ENCODE measurements at places on chromosomes 3 and 15.

GRCh38 chr3:60294181-60294580 is 957.1 kb downstream of the FHIT start:
- DNase-seq: peak; percentile 91

DNA sequence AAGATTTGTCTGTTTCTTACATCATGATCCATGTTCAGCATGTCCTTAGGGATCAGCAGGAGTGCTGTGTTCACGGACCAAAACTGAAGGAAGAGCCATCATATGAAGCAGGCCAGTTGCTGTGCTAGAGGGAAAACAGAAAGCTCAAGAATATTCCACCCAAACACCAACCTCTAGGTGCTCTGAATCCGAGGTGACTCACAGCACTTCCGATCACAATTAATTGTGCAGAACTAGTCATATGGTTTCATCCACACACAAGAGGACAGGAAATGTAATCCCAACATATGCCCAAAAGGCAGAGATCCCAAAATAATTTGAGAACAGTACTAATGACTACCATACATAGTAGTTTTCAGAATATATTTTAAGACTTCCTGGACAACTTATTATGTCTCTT is 257.9 kb upstream of the KCNH8 start:
- DNase-seq: no peak

- no peak for DNase-seq
Measured at GRCh38 chr3:59904296-59904695, 854.5 kb upstream of the CFAP20DC start.

DNA sequence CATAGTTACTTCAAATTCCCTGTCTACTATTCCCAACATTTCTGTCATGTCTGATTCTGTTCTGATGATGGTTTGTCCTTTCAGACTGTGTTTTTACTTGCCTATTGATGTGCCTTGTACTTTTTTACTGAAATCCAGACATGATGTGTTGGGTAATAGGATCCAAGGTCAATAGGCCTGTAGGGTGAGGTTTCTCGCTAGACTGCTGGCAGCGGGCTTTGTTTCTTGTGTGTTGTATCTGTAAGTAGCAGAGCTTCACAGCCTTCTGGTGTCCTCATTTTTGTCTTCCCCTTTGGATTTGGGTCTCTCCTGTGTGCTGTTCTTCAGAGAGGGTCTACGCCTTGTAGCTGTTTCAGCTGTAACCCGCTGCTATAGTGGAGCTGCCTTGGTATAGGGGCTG is 140.3 kb downstream of the GABRG3 start:
- no peak for DNase-seq

GRCh38 chr3:20161714-20162113 is 24.3 kb downstream of the SGO1 start:
- no peak for DNase-seq

DNA sequence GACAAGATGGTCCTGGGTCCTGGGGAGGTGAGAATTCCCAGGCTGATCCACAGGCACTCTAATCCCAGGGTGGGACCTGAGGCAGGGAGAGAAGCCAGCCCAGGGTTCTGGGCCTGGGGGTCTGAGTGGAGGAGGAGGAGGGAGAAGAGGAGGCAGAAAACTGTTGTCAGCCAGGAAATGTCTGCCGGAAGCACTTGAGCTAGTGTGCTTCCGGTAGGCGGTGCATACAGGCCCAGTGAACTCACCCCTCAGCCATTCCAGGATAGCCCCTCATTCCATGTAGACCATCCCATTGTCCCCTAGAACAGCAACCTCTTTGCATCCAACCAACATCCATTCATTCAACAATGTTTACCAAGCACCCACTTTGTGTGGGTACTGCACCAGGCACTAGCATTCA is 47.9 kb upstream of the LCTL start:
- no peak for DNase-seq

GRCh38 chr3:150223558-150223957 is 184.5 kb upstream of the TSC22D2 start:
- no peak for DNase-seq

DNA sequence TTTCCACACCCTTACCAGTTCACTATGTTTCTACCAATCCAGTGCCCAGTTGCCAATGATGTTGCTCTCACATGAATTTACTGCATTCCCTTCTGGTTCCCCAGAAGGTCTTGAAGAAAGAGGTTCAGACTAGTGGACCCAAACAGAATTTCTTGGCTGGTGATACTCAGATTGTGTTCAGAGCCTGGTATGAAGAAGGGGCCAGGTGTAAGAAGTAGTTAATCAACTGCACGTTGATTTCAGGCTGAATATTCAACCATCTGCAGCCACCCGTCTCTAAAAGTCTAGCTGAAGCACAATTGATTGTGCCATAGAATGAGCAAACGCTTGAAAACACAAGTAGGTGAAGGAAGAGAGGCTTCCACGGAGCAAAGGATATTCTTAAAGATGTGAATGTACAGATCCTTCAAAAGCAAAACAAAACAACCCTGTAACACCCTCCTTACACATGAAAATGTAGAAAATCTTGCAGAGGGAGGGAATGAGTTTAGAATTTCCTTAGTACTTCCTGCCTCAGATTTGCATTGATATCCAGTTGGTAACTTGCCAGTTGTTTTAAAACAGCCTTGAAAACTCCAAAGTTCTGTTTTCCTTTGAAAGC is 4.7 kb downstream of the RBMS3 start:
- DNase-seq: peak; percentile 74

DNA sequence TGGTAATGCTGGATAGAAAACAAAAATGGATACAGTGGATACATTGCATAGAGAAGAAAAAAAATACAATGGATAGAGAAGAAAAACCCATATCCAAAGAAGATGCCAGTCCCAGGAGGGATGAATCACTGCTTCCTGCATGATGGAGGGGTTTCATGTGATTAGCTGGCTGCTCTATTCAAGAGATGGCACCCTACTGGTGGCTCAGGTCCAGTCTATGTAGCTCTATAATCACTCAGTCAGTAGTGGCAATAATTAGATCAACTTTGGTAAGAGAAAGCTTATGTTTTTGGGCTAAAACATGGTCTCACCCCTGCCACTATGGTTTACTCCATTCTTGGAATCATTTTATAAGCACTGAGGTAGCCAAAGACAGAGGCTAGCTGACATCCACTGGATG is 33.7 kb upstream of the NOX5 start:
- no peak for DNase-seq

- DNase-seq: no peak
Measured at GRCh38 chr3:77052051-77052501, 12.2 kb downstream of the ROBO2 start.

- DNase-seq: no peak
Measured at GRCh38 chr3:53163444-53164387, 2.7 kb downstream of the PRKCD start.

- no peak for DNase-seq
Measured at GRCh38 chr3:167886690-167887089, 151.2 kb downstream of the SERPINI1 start.

DNA sequence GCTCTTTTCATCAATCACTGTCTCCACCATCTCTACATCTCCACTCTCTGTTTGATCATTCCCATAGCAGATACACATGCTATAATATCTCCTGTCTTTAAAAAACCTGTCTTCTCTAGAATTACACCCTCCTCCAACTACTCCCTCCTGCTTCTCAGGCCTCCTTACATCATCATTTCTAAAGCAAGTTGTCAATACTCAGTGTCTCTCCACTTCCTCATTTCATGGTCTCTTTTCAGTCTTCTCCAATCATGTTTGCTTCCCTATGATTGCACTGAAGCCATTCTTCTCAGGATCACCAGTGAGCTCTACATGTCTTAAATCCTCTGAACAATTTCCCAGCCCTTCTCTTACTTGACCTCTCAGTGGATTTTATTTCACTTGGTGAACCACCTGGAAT is 87.0 kb upstream of the ZNF280D start:
- no peak for DNase-seq

DNA sequence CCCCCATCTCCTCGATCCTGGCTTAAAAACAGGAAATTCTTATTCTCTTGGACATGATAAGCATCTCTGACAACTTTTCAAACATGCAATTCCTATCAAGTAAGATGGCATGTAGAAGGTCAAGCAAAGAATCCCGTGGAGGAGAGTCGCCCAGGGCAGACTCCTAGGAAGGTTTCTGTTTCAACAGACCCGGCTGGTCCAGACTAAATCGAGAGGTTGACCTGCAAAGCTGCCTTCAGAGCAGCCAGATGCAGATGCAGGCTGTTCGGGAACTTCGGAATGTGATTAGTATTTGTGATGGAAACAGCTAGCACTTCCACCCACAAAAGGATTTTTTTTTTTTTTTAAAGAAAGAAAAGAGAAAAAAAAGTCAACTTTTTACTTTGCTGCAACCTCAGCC is 216.8 kb downstream of the NR1D2 start:
- DNase-seq: peak; percentile 68

DNA sequence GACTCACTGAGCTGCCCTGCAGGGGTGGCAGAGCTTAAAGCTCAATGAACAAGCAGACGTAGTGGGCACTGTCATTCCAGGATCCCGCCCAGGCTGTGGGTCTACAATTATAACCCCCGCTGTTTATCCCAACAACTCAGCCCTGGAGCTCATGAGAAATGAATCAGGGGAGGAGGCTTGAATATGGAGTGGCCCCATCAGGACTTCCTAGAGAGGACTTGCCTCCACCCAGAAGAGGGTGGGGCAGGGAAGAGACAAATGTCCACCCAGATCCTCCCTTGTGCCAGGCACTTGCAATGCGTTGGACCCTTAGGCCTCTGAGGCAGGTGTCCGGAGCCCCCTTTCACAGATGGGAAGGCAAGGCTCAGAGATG is 33.0 kb downstream of the SLC6A20 start:
- no peak for DNase-seq

GRCh38 chr3:131221731-131222130 is 159.8 kb upstream of the NUDT16 start:
- DNase-seq: peak; percentile 88

DNA sequence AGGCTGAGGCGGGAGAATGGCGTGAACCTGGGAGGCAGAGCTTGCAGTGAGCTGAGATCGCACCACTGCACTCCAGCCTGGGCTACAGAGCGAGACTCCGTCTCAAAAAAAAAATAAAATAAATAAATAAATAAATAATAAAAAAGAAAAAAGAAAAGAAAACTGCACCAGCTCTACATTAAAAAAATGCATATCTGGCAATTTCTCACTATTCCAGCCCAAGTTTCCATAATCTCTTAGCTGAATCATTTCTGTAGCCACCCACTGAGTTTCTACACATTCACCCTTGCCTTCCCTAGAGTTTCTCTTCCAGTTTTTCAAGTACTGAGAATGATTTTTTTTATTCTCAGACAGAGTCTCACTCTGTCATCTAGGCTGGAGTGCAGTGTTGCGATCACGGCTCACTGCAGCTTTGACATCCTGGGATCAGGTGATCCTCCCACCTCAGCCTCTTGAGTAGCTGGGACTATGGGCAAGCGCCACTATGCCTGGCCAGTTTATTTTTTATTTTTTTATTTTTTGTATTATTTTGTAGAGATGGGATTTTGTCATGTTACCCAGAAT is 24.5 kb upstream of the SLC7A14 start:
- no peak for DNase-seq

- DNase-seq: peak; percentile 35
Measured at GRCh38 chr15:36414670-36415069, 164.8 kb upstream of the CDIN1 start.

All from choroid plexus epithelial cell (primary cell).